Hippocampal formation (tissue), 2 donors: ENCODE measurements at places on chromosomes 16 and 17.
A peak's percentile ranks its signal among the peaks of the same experiment; 100 is the strongest.

- no peak for DNase-seq
Measured at GRCh38 chr16:23088018-23088417, 61.2 kb downstream of the USP31 start.

GRCh38 chr17:29390851-29391631 lies 878 bp downstream of the TAOK1 start:
- peak; percentile 29 for DNase-seq

DNA sequence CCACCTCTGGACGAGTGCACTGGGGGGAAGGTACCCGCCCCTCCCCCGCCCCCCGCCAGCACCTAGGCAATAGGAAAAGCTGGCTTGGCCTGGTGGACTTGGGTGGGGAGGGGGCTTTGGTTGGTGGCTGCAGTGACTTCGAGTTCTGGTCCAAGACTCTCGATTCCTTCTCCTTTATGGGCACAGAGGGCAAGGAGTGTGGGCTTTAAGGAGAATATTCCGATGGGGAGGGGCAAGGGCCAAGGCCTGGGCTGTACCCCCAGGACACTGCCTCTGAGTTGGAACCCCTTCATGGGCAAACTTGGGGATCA lies 409 bp downstream of the ACSF2 start:
- no peak for DNase-seq

- no peak for DNase-seq
Measured at GRCh38 chr17:76462556-76463290, 4.7 kb upstream of the AANAT start.

- DNase-seq: no peak
Measured at GRCh38 chr17:49984776-49985175, 10.2 kb downstream of the DLX3 start.
